ENCODE measurements at places on chromosomes 4 and X.

DNA sequence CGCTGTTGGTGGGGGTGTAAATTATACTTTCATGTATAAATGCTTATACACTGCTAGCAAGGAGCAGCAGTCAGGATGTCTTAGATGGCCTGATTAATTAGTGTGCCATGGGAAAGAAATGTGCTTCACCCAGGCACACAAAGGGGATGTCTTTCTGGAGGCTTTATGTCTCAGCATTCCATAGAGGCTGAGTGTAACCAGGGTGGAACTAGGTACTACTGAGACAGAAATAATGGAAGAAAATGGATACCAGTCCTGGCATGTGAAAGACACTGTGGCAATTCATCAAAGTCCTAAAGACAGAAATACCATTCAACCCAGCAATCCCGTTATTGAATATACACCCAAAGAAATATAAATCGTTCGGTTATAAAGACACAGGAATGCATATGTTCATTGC, 52.5 kb downstream of the PF4 start:
- no peak overlapping the region for H3K27ac ChIP-seq
- no peaks in the 10 kb centered on the region for H3K27me3 ChIP-seq
- H3K4me3 ChIP-seq, result no peak overlapping the region
- no peaks in the 10 kb centered on the region for H3K36me3 ChIP-seq
- H3K4me1 ChIP-seq, result no peaks in the 10 kb centered on the region

GRCh38 chrX:150258463-150259430, 104.4 kb upstream of the MAMLD1 start:
- no peak overlapping the region for H3K27ac ChIP-seq
- no peaks in the 10 kb centered on the region for H3K36me3 ChIP-seq
- H3K4me3 ChIP-seq, result no peak overlapping the region
- no peak for DNase-seq

DNA sequence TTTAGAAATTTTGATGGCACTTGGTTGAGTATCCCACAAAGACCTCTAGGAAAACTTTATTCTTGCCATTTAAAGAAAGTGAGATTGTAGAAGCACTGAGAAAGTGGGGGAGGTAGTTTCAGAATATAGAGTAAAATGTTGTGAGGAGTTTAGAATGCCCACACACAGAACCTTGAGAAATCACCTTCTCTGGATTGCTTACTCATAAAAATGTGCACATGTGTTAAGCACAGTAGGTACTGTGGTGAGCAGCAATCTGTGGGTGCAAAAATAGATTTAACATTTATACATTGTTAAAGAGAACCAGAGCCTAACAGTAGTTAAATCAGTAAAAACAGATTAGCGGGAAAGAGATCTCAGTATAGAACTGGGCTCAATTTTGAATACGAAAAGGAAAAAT, 201.2 kb upstream of the NWD2 start:
- no peaks in the 10 kb centered on the region for H3K4me1 ChIP-seq
- no peaks in the 10 kb centered on the region for H3K27me3 ChIP-seq

DNA sequence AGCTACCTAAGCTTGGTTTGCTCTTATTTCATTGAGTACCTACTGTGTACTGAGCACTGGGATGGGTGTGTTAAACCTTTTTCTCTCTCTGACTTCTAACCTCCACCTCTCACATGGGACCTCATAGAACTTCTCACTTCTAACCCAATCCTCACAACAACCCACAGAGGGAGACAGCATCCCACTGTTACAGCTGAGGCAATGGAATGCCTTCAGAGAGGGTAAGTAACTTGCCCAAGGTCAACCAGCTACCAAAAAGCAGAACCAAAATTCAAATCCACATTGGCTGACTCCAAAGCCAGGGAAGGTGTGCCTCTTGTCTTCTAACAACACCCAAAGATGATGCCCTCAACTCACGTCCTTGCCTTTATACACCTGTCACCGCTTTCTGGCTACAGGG, 5.4 kb downstream of the SEL1L3 start:
- DNase-seq, result no peak
- H3K27ac ChIP-seq, result no peak overlapping the region
- H3K4me1 ChIP-seq, result peaks cover 89% of the 10 kb centered on the region
- H3K27me3 ChIP-seq, result no peaks in the 10 kb centered on the region
- H3K4me3 ChIP-seq, result no peak overlapping the region

- no peak overlapping the region for H3K27ac ChIP-seq
- H3K27me3 ChIP-seq, result no peaks in the 10 kb centered on the region
- no peak for DNase-seq
- no peaks in the 10 kb centered on the region for H3K36me3 ChIP-seq
These were observed 50.9 kb downstream of the PRKG2 start for GRCh38 chr4:81164126-81164525.

Data from CD4-positive, alpha-beta memory T cell (primary cell).